ENCODE measurements at places on chromosomes 13 and 19.

DNA sequence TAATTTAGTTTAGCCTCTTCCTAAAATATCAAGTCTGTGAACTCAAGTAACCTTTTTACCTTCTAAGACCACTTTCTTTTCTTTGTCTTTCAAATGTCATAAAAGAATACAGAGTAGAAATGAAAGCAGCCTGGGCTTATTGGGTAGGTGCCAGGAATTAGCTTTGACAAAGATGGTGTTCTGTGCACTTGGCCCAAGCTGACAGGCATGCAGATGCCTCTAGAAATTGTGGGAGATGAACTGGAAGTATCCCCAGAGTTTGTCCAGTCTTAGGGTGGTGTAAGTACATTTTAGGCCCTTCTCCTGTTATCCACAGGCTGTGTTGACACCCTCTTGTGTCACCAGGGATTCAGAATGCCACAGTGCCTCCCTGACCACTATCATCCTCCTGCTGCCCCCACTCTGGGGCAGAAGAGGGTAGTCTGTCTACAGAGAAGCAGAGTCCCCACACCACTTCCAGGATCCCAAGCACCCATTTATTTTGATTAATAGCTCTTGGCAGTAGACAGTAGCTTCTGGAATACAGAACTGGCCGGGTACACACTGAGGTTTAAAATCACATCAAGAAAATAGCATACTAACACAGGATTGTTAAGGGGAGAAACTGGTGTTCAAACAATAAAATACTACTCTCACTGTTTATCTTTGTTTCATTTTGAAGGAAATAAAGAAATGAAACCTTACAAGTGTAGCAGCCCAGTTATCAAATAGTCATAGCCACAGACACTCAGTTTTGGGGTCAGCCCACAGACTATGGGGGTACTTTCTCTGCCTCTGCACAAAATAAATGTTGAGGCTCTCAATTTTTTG, 343.2 kb downstream of the KCNRG start:
- peak; percentile 23 for DNase-seq

DNA sequence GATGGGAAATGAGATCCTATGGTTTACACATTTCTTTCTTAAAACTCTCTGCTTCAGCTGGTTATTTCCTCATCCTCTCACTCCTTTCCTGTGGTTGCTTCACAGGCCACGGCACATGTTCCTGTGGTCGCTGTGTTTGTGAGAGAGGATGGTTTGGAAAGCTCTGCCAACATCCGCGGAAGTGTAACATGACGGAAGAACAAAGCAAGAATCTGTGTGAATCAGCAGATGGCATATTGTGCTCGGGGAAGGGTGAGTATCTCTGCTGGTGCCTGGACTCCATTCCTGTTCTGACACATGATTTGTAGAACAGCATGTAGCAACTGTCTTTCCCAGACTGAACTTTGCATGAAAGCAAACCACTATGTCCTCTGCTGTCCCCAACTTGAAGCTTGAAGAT, 254.2 kb downstream of the ITGBL1 start:
- no peak for DNase-seq

- DNase-seq = no peak
Measured at GRCh38 chr19:40510526-40511115, 43.8 kb downstream of the SPTBN4 start.

GRCh38 chr13:40624383-40624782, 42.1 kb downstream of the FOXO1 start:
- DNase-seq = no peak

GRCh38 chr19:56477429-56478338, 539 bp upstream of the ZNF667 start:
- peak; percentile 65 for DNase-seq

DNA sequence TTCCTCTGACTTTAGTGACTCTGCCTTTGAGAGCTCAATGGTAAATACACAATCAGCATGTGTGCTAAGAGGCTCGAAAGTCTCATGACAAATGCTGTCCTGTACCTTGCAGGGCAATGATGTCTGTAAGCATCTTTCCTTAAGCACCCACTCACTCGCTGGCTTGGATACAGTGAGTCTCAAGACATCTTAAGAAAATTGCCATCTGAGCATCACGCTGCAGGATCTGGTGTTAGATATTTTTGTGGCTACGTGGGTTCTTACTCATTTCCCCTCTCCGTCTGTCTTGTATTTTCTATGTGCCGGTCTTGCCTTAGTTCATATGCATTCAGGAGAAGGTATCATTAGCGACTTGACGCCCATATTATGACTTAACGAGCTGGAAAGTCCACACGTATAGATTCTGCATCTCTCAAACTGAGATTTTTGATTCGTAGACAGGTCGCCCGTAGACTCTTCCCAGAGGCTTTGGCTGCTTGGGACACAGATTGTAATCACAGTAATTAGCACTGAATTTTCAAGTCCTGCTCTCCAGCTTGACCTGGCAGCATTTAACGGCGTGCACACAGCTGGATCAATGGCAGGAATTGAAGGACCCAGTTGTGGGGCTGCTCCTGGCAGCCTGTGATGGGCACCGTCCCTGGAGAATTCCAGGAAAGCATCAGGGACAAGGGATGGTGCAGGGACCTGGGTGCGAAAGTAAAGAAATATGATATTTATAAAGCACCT, 231.2 kb downstream of the ZIC5 start:
- no peak for DNase-seq

DNA sequence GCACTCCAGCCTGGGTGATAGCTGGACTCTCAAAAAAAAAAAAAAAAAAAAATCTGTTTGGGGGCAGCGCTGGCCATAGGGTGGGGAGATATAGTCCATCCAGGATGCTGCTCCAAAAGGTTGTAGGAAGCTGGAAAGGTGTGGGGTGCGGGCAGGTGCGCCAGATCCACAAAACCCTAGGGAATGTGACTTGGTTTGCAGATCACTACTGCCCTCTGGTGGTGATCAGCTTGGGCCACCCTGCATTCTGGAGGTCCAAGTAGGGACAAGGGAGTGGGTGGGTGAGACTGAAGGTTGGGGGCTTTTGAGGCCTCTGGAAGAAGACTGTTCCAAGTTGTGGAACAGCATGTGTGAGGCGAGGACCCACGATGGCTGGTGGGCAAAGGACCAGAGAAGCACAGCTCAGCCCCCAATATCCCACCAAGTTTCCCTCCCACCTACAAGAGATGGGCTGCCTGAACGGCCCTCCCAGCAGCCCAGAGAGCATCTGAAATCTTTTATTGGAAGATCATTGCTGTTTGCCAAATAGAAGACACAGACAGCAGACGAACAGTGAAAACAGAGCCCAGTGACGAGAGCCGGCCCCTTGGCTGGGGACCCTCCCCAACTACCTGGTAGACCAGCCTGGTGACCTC, 10.4 kb upstream of the TYK2 start:
- no peak for DNase-seq

DNA sequence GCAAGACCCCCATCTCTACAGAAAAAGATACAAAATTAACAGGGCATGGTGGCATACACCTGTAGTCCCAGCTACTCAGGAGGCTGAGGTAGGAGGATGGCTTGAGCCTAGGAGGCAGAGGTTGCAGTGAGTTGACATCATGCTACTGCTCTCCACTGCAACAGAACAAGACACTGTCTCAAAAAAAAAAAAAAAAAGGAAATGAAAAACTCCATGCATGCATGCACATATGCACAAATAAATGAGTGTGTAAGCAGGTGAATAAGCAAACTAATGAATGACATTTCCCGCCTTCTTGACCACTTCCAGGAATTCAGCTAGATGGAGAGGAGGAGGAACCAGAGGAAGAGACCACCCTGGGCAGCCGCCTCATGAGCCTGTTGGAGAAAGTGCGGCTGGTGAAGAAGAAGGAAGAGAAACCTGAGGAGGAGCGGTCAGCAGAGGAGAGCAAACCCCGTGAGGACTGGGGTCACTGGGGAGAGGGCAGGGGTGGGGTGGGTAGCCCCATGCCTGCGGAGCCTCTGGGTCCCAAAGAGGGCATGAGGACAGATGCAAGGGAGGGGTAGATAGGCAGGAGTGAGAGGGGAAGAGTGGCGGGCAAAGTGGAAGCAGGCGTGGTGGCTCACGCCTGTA, 58.8 kb downstream of the RYR1 start:
- DNase-seq = no peak

GRCh38 chr13:106090001-106090400, 445.5 kb downstream of the EFNB2 start:
- DNase-seq = no peak

GRCh38 chr13:105463011-105463501, 1072.4 kb downstream of the EFNB2 start:
- DNase-seq = no peak

DNA sequence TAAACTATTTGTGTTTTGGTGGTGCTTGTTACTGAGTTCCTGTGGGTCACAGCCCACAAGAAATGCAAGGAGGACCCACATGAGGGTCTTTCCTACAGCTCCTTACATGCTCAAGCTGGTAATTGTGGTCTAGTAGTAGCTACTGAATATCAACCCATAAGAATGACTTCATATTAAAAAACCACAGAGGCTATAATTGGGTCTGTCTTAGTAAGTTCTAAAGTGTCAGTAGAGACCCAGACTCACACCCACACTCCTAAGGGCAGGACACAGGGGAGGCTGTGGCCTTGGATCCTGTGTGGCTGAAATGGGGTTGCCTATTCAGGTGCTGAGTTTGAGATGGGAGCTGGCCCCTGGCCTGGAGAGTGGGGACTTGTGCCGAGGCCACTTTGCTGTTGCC, 19.6 kb downstream of the TFDP1 start:
- no peak for DNase-seq

DNA sequence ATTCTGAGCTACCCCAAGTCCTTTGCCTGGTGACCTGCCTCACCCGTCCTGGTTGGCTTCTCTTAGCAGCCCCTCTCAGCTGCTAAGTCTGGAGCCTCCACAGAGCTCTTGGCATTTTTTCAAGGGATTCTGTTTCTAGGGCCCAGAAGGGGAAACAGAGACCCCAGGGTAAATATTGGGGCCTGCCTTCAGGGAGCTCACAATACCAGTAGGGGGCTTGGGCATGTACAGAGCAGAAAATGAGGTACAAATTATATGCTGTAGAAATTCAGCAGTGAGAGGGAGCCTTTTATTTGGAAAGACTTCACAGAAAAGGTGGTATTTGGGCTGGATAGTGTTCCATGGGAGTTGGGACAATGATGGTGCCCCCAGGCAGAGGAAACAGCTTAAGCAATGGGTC, 3.7 kb downstream of the SAMD4B start:
- DNase-seq = no peak

DNA sequence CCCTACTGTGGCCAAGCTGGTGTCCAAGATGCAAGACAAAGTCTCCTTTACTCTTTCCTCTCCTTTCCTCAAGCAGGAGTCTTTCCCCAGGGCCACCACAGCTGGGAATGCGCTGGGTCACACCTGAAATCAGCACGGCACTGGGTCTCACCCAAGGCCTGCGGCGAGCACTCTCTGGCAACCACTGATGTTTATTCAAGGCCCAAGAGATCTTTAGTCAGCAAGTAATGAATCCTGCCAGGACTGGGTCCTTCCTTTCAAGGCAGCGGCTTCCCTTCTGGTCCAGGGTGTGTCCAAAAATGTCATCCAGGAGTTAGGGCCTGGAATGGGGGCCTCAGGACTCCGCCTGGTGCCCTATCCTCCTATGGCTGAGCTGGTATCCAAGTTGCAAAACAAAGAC, 24.1 kb downstream of the BLOC1S3 start:
- DNase-seq = no peak

DNA sequence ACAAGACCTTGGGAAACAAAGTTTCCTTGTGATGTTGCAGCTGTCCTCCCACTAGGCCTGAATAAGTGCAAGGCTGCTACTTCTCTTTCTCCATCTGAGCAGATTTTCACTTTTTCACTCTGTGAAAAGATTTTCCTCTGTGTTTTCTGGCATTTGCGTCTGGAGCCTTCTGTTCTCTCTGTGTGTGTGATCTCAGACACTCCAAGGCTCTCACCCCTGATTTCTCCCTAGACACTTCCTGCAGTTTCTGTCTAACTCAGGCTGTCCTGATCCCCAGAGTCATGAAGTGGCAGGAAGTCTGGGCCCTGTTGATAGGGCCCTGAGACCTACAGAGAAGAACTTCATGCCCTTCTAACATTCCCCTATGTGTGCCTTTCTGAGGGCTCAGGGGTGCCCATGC, 37.2 kb downstream of the SIGLEC7 start:
- no peak for DNase-seq

GRCh38 chr19:38072776-38073750, 151.0 kb downstream of the DPF1 start:
- DNase-seq = no peak

DNA sequence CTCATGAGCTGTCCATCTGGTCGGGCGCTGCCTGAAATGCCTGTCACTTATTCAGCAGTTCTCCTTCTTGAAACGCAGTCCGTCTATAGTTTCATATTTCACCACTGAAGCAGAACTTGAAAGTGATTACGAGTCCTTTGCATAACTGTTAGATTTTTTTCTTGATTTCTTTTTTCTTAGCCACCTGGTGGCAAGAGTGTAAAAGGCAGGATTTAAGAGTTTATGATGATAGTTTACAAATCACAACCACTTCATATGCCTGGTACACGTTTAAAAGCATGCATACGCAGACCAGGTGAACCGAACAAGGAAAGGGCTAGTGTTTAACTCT, 45.8 kb downstream of the GGACT start:
- DNase-seq = no peak

- no peak for DNase-seq
Measured at GRCh38 chr13:45393941-45394570, 24.1 kb downstream of the SLC25A30 start.

- DNase-seq = no peak
Measured at GRCh38 chr13:99980201-99980823, 1.3 kb upstream of the ZIC2 start.

GRCh38 chr13:77580748-77581147, 45.2 kb downstream of the SCEL start:
- no peak for DNase-seq

DNA sequence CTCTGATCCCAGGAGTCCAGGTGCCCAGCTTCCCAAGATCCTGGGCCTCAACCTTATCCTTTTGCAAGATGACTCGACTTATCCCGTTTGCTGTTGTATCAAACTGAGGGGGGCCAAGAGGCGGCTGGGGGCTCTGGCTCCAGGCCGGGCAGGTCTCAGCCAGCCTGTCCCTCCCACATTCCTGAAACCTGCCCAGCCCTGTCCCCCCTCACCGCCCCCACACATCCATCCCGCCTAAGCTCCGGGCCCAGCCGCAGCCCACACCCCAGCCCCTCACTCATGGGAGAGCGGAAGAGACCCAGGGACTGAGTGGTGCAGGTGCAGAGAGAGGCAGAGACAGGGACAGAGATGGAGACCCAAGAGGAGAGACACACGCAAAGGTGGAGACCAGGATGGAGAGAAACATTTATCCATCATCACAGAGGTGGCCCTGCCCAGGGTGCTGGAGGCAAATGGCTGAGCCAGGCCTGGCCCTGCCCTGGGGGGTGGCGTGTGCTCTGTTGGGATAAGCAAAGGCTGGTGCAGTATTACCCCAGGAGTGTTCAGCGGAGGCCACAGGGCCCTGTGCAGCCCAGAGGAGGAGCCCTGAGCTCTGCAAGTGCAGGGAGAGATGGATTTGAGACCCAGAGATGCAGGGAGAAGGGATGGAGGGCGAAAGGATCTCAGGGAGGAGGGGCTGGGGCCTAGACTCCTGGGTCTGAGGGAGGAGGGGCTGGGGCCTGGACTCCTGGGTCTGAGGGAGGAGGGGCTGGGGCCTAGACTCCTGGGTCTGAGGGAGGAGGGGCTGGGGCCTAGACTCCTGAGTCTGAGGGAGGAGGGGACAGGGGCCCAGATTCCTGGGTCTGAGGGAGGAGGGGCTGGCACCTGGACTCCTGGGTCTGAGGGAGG, 1.6 kb downstream of the BCAM start:
- no peak for DNase-seq

GRCh38 chr19:54478677-54479266, 5.7 kb upstream of the CDC42EP5 start:
- DNase-seq = no peak

All from cerebellar nuclear complex (tissue), 1 donor.